Activated CD8-positive, alpha-beta memory T cell treated with anti-CD3 and anti-CD28 coated beads for 48 hours (primary cell): ENCODE measurements at places on chromosomes 7 and 10.
A peak's percentile ranks its signal among the peaks of the same experiment; 100 is the strongest.

- no peak for DNase-seq
Observed at GRCh38 chr7:158997471-158997870, 141.1 kb downstream of the DYNC2I1 start.

DNA sequence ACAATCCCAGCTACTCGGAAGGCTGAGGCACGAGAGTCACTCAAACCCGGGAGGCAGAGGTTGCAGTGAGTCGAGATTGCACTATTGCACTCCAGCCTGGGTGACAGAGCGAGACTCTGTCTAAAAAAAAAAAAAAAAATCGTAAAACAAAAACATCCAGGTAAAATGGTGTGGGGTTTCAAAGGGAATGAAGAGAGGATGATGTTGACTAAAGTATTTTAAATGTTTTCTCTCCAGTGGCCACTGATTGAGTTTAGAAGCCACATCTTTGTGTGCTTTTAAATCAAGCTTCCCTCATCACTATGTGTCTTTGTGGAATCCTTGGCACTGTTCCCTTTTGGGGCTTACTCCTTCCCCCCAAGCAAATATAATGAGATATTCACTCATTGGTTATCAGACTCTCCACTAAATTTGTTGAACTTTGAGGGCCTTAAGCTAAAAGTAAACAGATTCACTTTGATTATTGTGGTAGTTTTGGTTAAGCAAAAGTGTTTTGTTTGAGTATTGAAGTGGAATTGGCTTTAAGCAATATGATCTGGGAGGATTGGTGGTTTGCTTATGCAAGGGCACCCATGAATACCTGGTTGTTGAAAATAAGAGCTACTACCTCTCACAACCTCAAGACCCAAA lies 162.9 kb downstream of the CDK14 start:
- no peak for DNase-seq

DNA sequence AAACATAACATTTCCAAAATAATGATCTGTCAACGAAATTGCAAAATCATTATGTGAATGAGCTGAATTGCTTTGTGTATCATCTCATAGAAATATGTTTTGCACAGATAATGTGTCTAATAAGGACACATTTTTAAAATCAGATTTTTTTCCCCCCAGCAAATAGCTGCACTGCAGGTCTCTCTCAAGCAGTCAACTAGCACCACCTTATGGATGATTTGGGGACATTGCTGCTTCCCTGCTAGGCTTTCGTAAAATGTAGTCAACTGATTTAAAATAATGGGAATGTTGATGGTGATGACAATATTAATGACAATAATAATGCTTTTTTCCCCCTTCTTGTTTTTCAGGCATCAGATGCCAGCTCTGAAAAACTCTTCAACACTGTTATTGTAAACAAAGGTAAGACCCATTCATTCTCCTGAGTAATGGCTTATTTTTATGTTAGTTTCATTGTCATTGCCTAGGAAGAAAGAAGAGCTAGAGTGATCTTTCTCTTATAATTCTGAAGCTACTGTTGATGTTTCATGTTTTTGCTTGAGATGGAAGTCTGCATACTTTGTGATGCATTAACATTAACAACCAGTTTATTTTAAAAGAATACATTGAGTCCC lies 433.6 kb upstream of the GALNT17 start:
- no peak for DNase-seq

GRCh38 chr10:71281646-71282322 lies 37.3 kb upstream of the SLC29A3 start:
- no peak for DNase-seq

- no peak for DNase-seq
Observed at GRCh38 chr7:151550656-151551286, 31.1 kb upstream of the RHEB start.

DNA sequence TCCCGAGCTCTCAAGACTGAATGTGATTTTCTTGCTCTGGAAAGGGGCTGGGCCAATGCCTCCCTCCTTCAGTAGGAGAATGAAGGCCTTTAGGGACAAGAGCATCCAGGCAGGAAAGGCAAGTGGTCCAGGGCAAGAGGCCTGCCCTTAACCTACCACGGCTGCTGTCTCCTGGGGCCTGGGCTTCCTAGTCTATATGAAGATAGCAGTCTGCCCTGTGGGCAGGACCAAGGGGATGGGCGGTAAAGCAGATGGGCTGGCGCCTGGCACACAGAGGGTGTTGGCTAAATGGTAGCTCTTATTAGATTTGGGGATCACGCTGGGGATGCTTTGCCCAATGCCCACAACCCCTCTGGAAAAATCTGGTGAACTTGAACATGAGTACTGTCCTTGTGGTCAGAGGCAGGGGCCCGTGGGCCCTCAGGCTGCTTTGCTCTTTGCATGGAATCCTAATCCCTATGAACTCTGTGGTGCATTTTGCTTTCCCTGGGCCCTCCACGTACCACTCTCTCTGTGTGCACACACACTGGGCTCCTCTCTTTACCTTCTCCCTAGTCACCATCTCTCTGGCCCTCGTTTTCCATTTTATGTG lies 20.3 kb downstream of the CHAT start:
- DNase-seq: no peak

DNA sequence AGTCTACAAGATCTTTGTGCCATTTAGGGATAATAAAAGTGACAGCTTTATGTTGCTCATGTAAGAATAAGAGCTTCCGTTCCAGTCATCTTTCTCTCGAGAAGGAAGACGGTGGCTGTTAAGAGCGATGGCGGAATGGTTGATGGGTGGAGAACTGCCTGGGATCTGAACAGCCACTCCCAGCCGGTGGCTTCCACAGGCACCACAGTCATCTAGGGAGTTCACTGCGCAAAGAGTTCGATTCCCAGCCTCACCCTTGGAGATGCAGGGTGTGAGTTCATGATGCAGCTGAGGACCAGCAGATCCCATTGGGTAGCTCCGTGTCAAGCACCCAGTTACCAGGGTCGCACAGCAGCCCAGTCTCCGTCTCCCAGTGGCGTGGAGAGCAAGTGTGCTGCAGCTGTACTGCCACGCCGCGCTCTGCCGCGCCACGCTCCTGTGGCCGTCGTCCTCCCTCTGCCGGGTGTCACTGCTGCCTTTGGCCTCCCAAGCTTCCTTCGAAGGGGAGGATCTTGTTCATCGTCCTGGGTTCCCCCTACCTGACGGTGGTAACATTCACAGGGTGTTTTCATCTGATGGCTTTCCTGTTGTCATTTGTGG lies 7.8 kb downstream of the SUN1 start:
- DNase-seq: no peak

- DNase-seq: no peak
Observed at GRCh38 chr7:327991-328702, 38.2 kb downstream of the FOXL3 start.

DNA sequence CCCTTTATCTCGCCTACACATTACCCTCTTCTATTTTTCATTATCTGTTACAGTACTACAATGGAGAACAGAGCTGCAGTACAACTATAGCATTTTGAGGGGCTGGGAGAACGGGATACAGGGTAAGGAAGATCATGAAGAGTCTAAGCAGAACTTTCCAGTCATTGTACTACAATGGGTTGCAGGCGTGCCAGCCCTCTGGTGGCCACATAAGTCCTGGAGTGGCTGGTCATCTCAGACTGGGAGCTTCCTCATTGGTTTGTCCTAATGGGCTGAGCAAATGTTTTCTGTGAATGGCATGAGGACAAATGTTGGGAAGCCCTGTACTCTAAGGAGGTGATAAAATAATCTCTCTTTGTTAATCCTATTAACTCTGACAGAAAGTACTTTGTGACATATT lies 33.0 kb downstream of the TMEM106B start:
- no peak for DNase-seq

- DNase-seq: no peak
Observed at GRCh38 chr7:117076426-117076943, 123.2 kb downstream of the ST7 start.

GRCh38 chr7:101900103-101900502 lies 82.7 kb downstream of the CUX1 start:
- DNase-seq: no peak

- no peak for DNase-seq
Observed at GRCh38 chr10:119693262-119693957, 32.4 kb upstream of the INPP5F start.

GRCh38 chr10:71725998-71726579 lies 6.5 kb upstream of the C10orf105 start:
- peak; percentile 71 for DNase-seq

GRCh38 chr10:123381224-123381623 lies 227.0 kb downstream of the BUB3 start:
- DNase-seq: no peak

GRCh38 chr7:104984585-104985258 lies 29.3 kb upstream of the KMT2E start:
- no peak for DNase-seq

- DNase-seq: no peak
Observed at GRCh38 chr7:80885757-80886156, 33.1 kb downstream of the SEMA3C start.

DNA sequence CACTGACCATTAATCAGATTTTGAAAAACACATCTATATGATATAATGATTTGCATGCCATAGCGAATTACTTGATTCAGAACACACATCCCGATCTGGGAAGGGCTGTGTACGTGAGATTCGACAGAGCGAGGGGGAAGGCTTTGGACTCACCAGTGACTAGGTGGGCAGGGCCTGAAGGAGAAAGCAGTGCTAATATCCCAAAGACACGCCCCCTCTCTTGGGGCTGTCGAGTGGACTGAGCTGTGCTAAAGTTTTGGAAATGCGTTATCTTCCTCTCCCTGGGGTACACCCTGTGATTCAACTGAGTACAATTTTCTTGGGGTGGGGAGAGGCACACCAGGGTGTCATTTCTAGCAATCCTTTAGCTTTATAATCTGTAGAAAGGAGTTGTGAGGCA lies 1.8 kb downstream of the LRRC17 start:
- DNase-seq: no peak

- no peak for DNase-seq
Observed at GRCh38 chr7:124785994-124786393, 20.4 kb upstream of the GPR37 start.

DNA sequence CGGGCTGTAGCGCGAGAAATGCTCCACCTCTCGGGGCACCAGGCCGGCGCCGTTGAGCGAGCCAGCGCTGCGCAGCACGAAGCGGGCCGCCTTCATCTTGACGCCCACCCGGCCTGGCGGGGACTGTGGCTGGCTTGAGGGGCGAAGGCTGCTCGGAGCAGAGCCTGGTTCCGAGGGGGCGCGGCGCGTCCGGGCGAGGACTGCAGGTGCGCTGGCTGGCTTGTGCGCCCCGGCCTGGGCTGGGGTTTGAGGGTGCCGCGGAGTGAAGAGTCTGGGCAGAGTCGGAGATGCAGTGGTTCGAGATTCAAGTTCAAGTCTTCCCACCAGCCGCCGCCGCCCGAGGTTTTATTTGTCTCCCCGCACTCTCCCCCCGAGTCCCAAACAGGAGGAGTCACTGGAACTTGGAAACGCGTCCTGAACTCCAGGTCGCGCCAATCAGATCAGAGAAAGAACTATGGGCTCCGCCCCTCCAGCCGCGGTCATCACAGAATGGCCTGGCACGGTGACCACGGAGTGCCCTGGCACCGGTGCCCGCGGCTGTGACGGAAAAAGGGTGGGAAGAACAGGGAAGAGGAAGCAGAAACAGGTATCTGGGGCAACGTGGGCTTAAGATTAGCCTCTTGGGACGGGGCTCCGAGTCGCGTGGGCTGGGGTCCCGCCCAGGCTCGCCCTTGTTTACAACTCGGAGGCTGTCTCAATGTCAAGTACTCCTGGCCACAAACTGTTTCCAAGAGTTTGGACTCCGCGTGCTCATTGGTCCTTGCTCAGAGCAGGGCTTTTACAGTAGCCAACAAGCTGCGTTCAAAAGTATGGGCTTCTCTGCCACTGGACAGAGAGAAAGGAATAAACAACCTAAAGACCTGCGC lies at the start of gene PDK4:
Gene PDK4, minus strand, starts transcription at position 319 of the 866 bp plus-strand sequence. Its CDS starts 223 bp downstream, at position 96.
- DNase-seq: no peak

- DNase-seq: no peak
Observed at GRCh38 chr7:12567015-12567414, 3.5 kb upstream of the SCIN start.

GRCh38 chr7:22594020-22594419 lies 94.0 kb upstream of the STEAP1B start:
- no peak for DNase-seq

DNA sequence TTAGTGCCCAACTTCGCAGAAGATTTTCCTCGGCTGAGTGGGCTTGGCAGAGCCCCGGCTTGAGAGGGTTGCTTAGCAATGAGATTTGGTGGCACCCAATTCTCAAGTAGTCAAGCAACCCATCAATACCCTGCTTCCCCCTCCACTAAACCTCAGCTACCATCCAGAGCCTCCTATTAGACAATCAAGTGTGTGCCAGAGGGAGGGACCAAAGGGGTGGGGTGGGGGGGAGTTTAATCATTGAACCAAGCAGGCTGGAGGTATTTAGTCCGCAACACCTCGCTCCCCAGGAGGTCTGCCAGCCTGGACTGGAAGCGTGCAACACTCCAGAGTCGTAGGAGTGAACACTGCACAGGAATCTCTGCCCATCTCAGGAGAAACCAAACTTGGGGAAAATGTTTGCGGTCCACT lies at the start of gene HKDC1:
Gene HKDC1, plus strand, starts transcription at position 292 of the 411 bp plus-strand sequence. Its CDS starts 104 bp downstream, at position 396.
- DNase-seq: no peak

GRCh38 chr10:1978584-1978983 lies 241.3 kb upstream of the ADARB2 start:
- DNase-seq: no peak

DNA sequence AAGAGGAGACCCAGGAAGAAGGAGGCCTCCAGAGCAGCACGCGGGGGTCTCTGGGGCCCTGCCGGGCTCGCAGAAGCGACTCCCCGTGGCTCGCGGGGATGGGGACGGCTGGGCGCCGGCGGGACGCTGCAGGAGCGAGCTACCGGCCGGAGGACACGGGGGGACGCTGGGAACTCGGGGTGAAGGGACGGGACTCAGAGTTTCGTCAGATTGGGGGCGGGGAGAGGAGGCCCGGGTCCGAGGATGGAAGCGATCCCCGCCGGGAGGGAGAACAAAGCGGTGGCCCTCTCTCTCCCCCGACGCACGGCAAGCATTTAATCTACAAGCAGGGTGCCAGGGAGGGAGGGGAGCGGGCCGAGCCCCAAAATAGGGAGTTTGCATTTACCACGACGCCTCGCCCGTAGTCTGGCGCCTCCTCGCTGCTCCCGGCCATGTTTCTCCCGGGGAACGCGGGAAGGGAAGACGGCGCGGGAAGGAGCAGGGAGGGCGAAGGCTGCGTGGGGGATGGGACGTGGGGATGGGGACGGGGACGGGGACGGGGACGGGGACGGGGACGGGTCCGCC lies at the start of gene PRTFDC1:
Gene PRTFDC1, minus strand, starts transcription at position 464 of the 564 bp plus-strand sequence. Its CDS starts 31 bp downstream, at position 433.
- no peak for DNase-seq

DNA sequence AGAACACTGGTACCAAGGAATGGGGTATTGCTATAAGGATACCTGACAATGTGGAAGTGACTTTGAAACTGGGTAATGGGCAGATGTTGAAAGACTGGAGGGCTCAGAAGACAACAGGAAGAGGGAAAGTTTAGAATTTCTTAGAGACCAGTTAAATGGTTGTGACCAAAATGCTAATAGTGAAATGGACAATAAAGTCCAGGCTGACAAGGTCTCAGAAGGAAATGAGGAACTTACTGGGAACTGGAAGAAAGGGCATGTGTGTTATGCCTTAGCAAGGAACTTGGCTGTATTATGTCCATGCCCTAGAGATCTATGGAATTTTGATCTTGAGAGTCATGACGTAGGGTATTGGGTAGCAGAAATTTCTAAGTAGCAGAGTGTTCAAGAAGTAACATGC lies 38.0 kb downstream of the FAM149B1 start:
- DNase-seq: no peak
